NCI-H2171 treated with DMSO at 0.1 percent for 48 hours (cell line): ENCODE measurements at places on chromosomes 11 and 22.

GRCh38 chr11:123457187-123457770, 27.2 kb downstream of the GRAMD1B start:
- no peak for DNase-seq

DNA sequence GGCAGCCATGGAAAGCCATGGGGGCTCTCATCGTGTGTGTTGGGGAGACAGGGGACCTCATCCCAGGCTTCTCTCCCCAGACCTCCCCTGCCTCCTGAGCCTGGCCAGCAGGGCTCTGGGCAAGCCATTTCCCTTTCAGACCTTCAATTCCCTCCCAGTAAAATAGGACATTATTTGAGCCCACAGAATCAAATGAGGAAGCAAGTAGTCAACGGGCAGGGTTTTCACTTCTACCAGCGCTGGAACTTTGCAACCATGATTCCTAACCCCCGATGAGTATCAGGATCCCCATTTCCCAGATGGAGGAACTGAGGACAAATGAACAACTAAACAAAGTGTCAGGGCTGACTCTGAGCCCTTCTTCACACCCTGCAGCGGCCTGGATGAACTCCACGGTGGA, 48.9 kb upstream of the TCF20 start:
- no peak for DNase-seq

DNA sequence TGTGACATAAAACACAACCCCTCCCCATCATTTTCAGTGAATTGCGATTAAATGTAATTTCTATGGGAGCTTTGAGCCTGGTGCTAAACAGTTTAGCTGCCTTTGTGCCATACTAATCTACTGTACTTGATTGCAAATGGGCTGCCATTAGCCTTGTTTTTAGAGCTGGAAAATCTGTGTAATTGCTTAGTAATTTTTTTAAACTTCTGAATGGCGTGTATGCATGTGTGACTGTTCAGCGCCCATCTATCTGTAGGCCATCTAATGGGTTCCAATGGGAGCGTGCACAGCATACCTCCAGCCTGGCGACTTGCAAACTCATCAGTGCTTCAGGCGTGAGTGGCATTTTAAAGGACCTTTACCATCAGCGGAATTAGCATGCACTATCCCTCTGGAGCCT, 142.7 kb upstream of the KIRREL3 start:
- no peak for DNase-seq

DNA sequence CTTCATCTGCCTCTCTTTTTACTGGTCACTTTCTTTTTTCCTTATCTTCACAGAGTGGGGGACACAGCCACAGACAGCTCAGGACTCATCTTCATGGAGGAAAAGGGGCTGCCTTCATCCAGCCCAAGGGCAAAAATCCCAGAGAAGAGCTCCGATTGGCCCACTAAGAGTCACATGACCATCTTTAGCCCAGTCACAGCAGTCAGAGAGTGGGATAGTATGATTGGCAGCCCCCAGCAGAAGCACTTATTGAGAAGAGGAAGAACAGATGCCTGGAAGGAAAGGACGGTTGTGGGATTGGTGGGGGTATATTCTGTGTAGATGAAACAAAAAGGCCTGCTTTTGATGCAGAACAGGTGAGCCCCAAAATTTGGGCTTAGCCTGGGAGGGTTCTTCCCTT, 77.8 kb downstream of the MN1 start:
- DNase-seq, result no peak

DNA sequence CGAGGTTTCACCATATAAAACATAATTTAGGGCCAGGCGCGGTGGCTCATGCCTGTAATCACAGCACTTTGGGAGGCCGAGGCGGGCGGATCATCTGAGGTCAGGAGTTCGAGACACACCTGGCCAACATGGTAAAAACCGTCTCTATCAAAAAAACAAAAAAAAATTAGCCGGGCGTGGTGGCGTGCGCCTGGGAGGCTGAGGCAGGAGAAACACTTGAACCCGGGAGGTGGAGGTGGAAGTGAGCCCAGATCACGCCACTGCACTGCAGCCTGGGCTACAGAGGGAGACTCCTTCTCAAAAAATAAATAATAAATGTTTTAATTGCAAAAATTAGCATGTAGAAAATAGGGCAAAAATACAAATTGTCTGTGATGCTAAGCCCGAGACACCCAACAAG, 993 bp upstream of the SFI1 start:
- no peak for DNase-seq

GRCh38 chr22:46961591-46962295, 199.3 kb downstream of the TBC1D22A start:
- DNase-seq, result no peak

- no peak for DNase-seq
These were observed 1.2 kb downstream of the CAPN5 start for GRCh38 chr11:77067861-77068443.

- no peak for DNase-seq
These were observed 1.5 kb downstream of the DDX10 start for GRCh38 chr11:108666373-108666772.

GRCh38 chr11:94150704-94151685, 22.4 kb downstream of the PANX1 start:
- no peak for DNase-seq

- DNase-seq, result no peak
These were observed 2.3 kb downstream of the MN1 start for GRCh38 chr22:27799015-27799826.

- peak; percentile 3 for DNase-seq
These were observed 6.0 kb upstream of the OR5B21 start for GRCh38 chr11:58513747-58514367.

DNA sequence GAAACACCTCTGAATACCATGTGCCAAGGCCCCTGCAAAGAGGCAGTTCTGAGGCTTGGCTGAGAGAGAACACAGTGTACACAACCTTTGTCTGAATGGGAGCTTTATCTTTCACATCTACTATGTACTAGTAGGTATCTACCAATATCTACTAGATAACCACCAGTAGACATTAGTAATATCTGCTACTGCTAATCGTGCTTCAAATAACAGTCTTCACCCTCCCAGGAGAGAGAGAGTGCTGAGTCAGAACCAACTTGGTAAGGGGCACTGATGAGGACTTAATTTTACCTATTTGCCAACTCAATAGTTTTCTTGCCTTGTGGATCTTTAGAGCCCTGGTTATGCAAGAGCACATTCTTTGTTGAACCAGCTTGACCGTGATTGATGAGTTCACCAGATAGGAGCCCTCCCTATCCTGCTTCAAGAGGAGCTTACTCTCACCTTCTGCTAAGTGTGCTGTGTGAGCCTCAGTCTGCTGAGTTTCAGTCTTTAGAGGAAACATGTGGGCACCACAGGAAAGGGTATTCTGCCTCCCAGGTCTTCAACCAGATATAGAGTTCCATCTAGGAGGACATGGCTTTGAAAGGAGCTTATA, 967.5 kb downstream of the NTM start:
- no peak for DNase-seq

- no peak for DNase-seq
These were observed 48.0 kb upstream of the NUP160 start for GRCh38 chr11:47896199-47896598.

GRCh38 chr11:24386546-24387397, 110.1 kb upstream of the LUZP2 start:
- peak; percentile 81 for DNase-seq

GRCh38 chr11:85974122-85974521, 94.8 kb downstream of the PICALM start:
- DNase-seq, result no peak

GRCh38 chr11:31802990-31803812, 7.9 kb downstream of the PAX6 start:
- no peak for DNase-seq

GRCh38 chr11:3810951-3811350, 2.6 kb downstream of the PGAP2 start:
- no peak for DNase-seq

GRCh38 chr11:86506235-86506634, 131.5 kb downstream of the CCDC81 start:
- no peak for DNase-seq

DNA sequence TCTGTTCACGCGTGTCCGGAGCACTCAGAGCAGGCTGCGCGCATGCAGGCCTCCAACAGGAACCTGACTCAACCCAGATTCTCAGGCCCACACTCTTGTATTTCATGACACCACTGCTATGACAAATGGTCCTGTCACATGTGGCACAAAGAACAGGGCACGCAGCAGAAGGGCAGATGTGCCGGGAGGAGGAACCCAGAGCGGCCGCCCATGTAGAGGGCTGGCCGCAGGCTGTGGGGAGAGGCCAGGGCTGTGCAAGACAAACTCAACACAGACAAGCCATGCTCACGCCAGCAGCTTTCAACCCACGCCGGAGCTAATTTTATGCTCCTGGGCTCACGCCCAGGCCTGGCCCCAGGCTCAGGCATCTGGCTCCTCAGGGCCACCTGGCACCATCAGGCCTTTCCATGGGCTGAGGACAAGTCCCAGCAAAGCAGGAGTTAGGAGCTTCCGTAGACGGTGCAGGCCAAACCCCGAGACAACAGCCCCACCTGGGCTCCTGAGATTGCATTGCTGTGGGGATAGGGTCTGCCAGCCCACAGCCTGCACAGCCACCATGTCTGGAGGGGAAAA, 40.0 kb downstream of the DUSP8 start:
- DNase-seq, result peak; percentile 71

- DNase-seq, result no peak
These were observed 102.4 kb upstream of the THY1 start for GRCh38 chr11:119525180-119525866.

DNA sequence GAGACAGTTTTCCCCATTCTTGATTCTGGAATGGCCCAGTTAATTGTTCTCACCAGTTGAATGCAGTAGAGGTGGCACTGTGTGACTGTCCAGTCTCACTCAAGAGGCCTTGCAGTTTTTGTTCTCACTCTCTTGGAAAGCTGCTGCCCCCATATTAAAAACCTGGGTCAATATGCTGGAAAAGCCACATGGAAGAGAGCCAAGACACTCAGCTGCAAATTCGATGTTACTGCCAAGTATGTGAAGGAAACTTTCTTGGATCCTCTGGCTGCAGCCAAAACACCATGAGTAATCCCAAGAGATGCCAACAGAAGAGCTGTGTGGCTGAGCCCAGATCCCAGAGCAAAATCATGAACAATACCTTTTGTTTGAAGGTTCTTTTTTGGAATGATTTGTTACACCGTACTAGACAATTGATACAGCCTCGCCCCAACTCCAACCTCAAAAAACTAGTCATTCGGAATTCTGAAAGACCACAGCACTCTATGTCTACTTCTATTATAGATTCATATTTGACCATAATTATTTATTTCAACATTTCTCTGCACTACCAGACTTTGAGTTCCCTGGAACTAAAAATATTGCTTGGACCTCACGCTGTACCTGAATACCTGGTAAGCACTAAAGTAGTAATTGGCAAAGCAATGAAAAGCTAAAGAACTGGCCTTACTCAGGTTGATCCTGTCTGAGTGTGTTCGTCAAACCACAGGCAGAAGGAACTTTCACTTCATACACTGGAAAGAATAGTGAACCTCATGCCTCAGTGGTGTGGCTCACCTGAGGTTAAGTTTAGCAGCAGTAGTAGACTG, 378.8 kb downstream of the ETS1 start:
- no peak for DNase-seq
